ENCODE measurements at places on chromosomes 7 and 10.

- no peak for DNase-seq
Observed at GRCh38 chr10:1063232-1063865, 7.2 kb downstream of the WDR37 start.

GRCh38 chr7:18727115-18727870 lies 231.7 kb downstream of the HDAC9 start:
- DNase-seq, result no peak

- peak; percentile 39 for DNase-seq
Observed at GRCh38 chr10:33117816-33118215, 159.8 kb upstream of the ITGB1 start.

- DNase-seq, result no peak
Observed at GRCh38 chr10:89304925-89305324, 3.1 kb downstream of the IFIT2 start.

DNA sequence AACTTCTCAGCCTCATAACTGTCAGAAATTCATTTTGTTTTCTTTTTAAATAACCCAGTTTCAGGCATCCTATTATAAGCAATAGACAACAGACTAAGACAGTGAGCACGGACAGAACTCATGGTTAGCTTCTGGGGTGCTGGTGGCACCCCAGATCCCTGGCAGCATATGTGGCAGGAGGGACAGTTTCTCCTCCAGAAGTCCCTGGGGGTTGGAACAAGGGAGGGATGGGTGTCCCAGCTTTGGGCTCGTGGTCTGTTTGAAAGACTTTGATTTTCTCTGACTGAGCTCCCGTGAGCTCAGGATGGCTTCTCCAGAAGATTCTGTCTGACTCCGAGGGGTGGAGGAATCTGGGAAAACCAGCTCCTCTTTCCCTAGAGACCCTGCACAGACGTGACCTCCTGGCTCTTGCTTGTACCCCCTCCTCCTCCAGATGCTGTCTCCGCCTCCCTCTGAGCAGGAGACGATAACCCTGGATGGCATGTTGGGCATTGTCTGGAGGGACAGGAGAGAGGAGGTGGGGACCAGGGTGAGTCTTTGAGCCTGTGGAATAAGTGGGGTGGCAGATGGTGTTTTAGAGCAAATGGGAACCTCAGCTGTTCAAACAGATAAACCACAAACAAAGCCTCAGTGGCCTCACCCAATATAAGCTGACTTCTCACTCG lies 421.1 kb downstream of the GLRX3 start:
- no peak for DNase-seq

GRCh38 chr10:132575320-132576201 lies 38.0 kb downstream of the INPP5A start:
- DNase-seq, result no peak

- DNase-seq, result no peak
Observed at GRCh38 chr7:1428941-1429501, 30.2 kb downstream of the MICALL2 start.

- DNase-seq, result no peak
Observed at GRCh38 chr10:86203162-86203905, 163.3 kb downstream of the GRID1 start.

DNA sequence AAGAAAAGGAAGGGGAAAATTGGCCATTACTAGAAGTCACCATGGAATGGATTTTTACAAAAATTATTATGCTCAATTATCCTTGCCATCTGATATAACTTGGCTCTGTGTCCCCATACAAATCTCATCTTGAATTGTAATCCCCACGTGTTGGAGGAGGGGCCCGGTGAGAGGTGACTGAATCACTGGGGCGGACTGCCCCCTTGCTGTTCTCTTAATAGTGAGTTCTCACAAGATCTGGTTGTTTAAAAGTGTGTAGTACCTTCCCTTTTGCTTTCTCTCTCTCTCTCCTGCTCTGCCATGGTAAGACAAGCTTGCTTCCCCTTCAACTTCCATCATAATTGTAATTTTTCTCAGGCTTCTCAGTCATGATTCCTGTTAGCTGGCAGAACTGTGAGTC lies 1023.6 kb downstream of the XPNPEP1 start:
- no peak for DNase-seq

DNA sequence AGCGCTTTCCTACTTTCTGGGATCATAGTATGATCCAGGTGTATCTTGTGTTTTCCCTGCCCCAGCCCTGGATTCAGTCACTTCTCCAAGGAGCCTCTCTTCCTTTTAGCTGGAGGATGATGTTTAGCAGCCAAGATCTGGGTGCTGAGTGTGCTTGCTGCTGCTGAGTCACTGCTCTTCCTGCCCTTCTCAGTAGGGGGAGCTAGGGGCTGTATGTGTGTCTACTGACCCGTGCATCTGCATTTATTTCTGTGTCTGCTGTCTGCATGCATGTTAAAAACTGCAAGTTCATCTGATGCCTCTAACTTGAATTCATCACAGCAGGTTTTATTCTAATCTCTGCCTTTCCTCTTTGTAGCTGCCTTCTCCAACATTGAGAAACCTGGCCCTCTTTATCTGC lies 31.6 kb downstream of the MGMT start:
- no peak for DNase-seq

DNA sequence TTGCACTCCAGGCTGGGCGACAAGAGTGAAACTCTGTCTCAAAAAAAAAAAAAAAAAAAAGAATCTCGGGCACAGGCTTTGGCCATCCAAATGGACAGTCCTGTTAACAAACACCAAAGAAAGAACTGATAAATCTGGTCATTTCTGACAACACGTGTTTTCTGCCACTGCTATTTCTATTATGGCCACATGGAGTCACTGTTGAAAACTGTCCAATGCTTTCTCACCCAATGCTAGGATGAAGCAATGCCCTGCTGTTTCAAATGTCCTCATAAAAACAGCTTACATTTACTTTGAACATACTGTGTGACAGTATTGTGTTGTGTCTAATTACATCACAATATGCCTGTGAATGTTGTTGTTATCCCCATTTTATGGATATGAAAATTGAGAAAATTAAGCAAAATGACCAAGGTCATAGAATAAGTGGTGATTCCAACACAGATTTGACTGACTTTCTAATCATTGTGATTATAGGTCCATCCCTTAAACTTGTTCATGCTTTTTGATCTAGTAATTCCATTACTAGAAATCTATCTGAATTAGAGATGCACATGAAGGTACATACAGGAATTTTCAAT lies 19.9 kb upstream of the MAP3K8 start:
- no peak for DNase-seq

GRCh38 chr10:114470956-114471905 lies 66.9 kb upstream of the AFAP1L2 start:
- DNase-seq, result peak; percentile 49

DNA sequence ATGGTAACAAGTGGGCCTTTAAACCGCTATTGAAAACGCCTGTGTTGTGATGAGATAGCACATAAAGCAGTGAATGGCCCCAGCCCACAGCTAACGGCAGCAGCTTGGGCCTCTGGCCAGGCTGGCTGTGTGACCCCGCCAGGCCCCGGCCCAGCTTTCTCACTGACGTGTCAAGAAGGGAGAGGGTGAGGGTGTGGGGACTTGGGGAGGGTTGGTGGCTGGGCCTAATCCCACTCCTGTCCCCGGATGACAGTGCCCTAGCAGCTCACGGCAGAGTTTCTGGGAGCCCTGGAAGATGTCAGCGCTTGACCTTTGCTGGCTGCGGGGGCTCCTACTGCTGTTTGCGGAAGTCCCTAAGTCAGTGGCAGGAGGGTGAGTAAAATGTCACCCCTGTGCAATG lies 88.9 kb upstream of the SHH start:
- DNase-seq, result no peak

DNA sequence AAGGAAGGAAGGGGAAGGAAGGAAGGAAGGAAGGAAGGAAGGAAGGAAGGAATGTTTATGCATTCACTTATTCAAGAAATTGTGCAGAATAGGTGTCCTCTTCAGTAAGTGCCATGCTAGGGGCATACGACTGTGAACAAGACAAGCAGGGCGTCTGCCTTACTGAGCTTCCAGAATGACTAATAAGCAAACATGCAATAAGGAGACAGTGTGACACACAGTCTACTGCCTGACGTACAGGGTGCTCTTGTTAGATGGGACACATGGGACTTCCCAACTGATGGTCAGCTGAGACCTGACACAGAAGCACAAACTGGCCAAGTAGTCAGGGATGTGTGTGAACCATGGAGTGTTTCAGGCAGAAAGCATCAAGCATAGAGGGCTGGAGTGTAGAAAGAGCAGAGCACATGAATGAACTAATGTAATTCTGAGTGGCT lies 18.2 kb downstream of the DNAJC12 start:
- no peak for DNase-seq

DNA sequence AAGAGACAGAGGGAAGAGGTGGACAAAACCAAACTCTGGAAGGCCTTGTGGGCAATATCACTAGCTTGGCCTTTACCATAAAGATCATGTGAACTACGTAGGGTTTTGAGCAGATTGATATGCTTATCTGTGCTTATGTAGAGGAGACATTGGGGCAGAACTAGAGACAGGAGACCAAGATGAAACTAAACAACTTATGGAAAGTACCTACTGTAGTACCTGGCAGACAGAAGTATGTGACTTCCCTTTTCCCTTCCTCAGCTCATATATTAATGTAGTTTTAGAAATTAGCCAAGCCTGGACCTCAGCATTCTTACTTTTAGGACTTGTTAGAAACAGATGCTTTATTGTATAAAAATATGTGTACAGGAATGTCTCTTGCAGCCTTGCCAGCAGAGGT lies 14.0 kb upstream of the IL6 start:
- no peak for DNase-seq

DNA sequence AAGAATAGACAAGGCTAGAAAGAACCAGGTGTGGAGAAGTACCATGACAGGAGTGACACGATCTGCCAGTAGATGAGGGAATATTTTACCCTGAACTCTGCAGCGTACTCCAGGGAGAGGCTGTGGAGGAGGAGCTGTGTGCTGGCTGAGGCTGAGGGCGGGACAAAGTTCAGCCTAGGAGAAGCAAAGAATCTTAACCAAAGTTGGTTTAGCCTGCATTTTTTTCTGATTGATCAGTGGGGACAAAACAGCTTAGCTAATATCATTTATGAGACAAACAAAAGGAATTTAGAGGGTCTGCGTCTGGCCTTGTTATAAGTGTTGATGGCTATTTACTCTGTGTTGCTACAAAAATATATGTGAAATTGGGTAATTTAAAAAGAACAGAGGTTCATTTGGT lies 5.2 kb upstream of the NPSR1 start:
- DNase-seq, result no peak

DNA sequence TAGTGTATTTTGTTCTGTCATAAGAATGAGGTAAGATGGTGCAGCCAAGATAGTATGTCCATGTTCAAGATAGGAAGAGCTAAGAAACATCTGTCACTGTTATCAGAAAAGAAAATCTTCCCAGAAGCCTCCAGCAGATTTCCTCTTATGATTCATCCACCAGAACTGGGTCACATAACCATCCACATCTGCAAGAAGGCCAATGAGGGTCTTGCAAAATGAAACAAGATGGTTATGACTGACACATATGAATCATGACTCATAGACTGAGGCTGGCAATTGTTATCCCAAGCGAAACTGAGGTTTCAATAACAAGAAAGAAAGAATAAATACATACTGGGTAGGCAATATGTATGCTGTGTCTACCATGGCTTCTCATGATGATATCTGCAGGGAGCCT lies 30.3 kb downstream of the CCNJ start:
- DNase-seq, result no peak

DNA sequence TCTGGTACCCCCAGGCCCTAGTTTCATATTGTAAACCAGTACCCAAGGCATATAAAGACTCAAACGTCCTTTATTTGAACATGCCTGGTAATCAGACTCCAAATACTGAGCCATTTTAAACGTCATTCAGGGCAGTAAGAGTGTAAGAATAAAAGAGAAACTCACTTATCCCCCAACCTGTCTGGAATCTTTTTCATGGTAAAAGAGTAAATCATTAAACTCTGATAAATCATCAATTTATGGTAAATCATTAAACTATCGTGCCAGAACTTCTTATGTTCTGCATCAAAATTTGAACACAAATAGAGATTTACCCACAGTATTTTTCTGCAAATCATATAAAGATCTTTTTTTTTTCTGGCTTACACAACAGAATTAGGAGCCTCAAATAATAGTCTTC lies 734.3 kb upstream of the POT1 start:
- no peak for DNase-seq

DNA sequence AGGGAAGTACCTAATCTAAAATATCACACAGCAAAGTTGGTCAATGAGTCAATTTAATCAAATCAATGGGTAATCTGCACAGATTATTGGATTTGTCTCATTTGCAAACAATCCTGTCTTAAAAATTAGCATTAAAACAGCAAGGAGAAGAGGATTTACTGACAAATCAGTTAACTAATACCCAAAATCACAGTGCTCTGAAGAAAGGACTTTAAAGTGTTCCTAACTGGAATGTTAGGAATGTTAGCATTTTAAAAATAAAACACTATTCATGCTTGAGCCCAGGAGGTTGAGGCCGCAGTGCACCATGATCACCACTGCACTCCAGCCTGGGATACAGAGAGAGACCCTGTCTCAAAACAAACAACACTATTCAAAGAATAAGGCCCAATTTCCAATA lies 83.1 kb downstream of the CHCHD3 start:
- no peak for DNase-seq

GRCh38 chr10:129548600-129548999 lies 81.6 kb downstream of the MGMT start:
- no peak for DNase-seq

- DNase-seq, result peak; percentile 16
Observed at GRCh38 chr10:35208536-35208935, 81.9 kb downstream of the CREM start.

- DNase-seq, result no peak
Observed at GRCh38 chr10:34151481-34151880, 663.6 kb downstream of the PARD3 start.

DNA sequence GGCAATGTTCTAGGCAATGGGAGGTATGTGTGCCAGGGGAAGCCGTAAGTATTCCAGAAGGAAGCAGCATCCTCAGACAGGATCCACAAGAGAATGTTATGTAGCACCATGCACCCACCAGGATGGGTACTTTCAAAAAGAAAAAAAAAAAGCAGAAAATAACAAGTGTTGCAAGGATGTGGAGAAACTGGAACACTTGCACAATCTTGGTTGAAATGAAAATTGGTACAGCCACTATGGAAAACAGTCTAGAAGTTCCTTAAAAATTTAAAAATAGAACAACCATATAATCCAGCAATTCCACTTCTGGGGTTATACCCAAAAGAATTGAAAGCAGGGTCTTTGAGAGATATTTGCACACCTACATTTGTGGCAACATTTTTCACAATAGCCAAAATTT lies 20.2 kb downstream of the C10orf71 start:
- no peak for DNase-seq

DNA sequence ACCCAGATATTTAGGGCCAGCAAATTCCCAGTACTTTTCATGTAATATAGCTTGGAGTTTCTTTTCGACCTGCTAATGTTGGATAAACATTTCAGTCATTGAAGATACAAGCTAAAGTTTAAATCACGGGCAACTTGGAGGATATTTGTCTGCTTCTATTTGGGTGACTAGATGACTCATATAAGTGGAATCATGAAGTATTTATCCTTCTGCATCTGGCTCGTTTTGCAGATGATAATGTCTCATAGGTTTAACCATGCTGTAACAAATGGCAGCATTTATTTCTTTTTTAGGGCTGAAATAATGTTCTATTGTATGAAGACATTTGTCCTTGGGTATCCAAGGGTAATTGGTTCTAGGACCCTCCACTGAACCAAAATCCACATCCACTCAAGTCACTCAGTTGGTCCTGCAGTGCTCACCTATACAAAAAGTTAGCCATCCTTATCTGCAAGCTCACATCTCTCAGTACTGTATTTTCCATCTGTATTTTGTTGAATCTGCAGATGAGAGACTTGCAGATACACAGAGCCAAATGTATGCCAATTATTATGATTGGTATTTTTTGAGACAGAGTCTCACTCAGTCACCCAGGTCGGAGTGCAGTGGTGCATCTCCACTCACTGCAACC lies 187.2 kb upstream of the CSTF2T start:
- no peak for DNase-seq
